Vein endothelial cell (primary cell): ENCODE measurements at places on chromosomes 3 and 15. TPM values are rescaled to one million over a fixed set of nuclear protein-coding genes. Genes with fewer than 3 reads are reported as not detected.

PRR23C gene
- total RNA-seq = not detected in 2 replicates

EIF3J gene
- 37.2 and 51.3 TPM in 2 replicates for total RNA-seq

UCN2 gene
- total RNA-seq = not detected in 2 replicates

AMT gene
- 0.67 and 1.3 TPM in 2 replicates for total RNA-seq

NPHP3 gene
- 33.3 and 36.3 TPM in 2 replicates for total RNA-seq

LRRC31 gene
- total RNA-seq = not detected in 2 replicates

ATP8B4 gene
- 0.29 and 0.33 TPM in 2 replicates for total RNA-seq

HYAL3 gene
- total RNA-seq = 11.0 and 11.8 TPM in 2 replicates

BCHE gene
- 3.8 and 11.1 TPM in 2 replicates for total RNA-seq

C3orf85 gene
- total RNA-seq = not detected in 2 replicates

FURIN gene
- total RNA-seq = 99.7 and 119 TPM in 2 replicates

ADCY5 gene
- not detected in 2 replicates for total RNA-seq

HTR3E gene
- total RNA-seq = not detected in 2 replicates

FAM174B gene
- 28.6 and 39.5 TPM in 2 replicates for total RNA-seq

ATP13A5 gene
- total RNA-seq = not detected in 2 replicates

TXNRD3 gene
- total RNA-seq = 6.7 and 8.2 TPM in 2 replicates

PLCB2 gene
- 0.33 and 1.1 TPM in 2 replicates for total RNA-seq

SYNPR gene
- not detected in 2 replicates for total RNA-seq

SCN5A gene
- total RNA-seq = 4.6 and 7.5 TPM in 2 replicates
